Umbilical cord (tissue), 2 donors: ENCODE measurements at places on chromosomes 16 and 17.

DNA sequence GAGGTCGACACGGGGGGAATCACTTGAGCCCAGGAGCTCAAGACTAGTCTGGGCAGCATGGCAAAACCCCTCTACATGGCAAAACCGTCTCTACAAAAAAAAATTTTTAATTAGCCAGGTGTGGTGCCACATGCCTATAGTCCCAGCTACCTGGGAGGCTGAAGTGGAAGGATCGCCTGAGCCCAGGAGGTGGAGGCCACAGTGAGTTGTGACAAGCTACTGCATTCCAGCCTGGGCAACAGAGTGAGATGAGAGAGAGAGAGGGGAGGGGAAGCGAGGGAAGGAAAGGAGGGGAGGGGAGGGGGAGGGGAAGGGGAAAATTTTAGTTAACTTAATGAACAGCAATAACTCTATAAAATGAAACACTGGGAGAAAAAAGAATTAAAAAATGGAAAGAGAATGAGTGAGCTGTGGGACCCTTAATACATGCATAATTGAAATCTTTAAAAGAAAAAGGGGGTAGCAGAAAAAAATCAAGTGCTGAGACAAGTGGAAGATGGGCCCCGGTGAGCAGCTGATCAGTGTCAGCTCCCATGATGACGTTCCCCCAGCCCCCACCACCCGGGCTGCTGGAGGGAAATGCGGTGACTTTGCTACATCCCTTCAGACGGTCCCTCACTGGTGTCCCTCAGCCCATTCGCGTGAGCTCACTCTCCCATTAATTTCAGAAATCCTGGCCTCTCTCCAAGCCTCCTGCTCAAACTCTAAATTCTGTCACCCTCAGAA lies 2.7 kb downstream of the ASGR2 start:
- DNase-seq: no peak

DNA sequence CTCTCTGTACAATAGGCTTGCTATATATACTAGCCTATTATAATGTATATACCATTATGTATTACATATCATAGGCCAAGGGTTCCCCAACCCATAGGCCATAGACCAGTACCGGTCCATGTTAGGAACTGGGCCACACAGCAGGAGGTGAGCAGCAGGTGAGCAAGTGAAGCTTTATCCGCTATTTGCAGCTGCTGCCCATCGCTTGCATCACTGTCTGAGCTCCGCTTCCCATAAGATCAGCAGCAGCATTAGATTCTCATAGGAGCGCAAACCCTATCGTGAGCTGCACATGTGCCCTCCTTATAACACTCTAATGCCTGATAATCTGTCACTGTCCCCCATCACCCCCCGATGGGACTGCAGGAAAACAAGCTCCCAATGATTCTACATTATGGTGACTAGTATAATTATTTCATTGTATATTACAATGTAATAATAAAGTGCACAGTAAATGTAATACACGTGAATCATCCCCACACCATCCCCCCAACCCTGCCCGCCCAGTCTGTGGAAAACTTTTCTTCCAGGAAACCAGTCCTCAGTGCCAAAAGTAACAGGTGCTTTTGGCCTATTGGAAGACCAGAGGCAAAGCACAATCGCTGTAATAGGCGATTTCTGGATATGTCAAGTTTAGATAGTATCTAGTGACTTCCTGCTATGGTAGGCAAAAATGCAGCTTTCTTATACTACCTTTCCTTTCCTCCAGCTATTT lies 84.1 kb downstream of the MYH11 start:
- no peak for DNase-seq

DNA sequence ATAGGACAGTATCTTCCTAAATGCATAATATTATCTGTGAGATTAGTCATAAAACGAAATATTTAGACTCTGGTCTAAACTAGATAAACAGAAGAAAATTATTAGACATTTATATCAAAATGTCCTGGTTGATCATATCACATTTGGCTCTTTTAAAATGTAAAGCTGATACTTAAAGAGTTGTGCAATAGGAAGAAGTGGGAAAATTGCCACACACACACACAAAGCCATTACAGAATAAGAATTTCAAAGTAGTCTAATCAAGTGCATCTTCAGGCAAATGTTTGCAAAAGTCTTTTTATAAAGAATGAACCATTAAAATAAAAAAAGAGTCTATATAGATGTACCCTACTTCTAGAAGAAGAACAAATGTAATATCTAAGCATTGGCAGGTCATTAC lies 301.7 kb downstream of the KIF2B start:
- peak; percentile 9 for DNase-seq

DNA sequence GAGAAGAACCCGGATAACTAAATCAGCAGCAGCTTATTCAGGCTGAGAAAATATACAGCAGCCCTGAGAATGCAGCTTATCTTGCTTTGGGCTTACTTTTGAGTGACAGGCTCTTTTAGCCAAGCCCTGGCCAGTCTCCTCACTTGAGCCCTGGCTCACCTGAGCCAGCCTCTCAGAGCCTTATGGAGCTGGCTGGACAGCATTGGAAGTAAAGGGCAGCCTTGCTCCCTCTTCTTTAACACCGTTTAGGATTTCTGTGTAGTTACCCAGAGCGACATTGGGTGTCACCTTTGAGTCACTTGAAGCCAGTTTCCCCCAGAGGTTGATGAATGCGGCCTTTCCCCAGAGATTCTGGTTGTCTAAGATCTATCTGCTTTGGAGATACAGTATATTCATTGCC lies 7.7 kb upstream of the NPIPB2 start:
- peak; percentile 64 for DNase-seq

- DNase-seq: no peak
Measured at GRCh38 chr16:16108759-16109158, 114.5 kb downstream of the ABCC6 start.

GRCh38 chr17:64315032-64315490 lies 52.0 kb upstream of the TEX2 start:
- DNase-seq: peak; percentile 50

DNA sequence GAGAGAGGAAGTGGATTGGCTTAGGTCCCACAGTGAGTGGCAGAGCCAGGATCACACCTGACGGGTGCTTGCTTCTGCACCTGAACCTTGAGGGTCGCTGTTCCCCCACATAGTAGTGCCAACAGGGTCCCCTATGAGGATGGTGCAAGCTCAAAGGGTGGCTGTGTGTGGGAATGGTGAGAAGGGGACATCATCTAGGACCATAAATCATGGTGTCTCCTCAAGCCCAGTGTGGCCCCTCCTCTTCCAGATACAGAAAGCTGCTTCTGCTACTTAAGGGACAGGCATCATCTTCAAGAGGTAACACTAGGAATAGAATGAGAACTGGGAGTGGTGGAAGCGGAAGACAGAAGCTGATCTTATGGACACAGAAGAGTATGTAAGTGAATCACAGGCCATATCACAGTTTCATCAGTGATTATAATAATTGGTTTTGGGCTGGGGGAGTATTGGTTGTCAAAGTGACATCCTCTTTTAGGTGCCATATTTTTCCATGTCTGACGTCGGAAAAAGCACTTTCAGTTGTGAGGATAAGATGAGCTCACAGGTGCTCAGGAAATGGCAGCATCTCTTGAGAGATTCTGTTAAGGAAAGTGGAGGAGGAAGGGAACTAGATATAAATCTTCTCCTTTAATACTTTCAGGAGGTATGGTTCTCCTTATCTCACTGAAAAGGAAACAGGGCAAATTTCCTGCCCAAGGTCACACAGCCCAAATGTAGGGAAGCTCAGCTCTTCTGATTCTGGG lies 83.2 kb upstream of the HNF1B start:
- DNase-seq: no peak

- DNase-seq: no peak
Measured at GRCh38 chr16:79628501-79628975, 28.0 kb upstream of the MAF start.

GRCh38 chr17:78873519-78874340 lies 29.3 kb downstream of the CEP295NL start:
- no peak for DNase-seq

- no peak for DNase-seq
Measured at GRCh38 chr17:67477687-67478086, 100.6 kb downstream of the PITPNC1 start.

- no peak for DNase-seq
Measured at GRCh38 chr16:23140107-23140506, 9.1 kb downstream of the USP31 start.

DNA sequence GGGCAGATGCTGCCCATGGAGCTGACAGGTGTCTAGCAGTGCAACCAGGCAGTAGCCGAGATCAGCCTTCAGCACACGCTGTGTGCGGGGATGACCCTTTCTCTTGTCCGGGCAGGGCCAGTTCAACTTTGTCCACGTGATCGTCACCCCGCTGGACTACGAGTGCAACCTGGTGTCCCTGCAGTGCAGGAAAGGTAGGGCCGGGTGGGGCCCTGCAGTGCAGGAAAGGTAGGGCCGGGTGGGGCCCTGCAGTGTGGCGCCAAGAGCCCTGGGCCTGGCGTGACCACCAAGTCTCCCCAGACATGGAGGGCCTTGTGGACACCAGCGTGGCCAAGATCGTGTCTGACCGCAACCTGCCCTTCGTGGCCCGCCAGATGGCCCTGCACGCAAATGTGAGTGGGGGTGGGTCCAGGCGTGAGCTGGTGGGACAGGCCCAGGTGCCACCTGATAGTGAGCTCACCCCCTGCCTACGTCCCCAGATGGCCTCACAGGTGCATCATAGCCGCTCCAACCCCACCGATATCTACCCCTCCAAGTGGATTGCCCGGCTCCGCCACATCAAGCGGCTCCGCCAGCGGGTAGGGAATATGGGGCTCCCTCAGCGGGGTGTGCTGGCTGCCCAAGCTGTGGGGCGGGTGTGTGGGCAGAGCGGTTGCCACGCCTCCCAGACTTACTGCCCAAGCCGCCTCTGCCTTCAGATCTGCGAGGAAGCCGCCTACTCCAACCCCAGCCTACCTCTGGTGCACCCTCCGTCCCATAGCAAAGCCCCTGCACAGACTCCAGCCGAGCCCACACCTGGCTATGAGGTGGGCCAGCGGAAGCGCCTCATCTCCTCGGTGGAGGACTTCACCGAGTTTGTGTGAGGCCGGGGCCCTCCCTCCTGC lies 40.2 kb downstream of the TSC2 start:
- no peak for DNase-seq

GRCh38 chr17:38796451-38797157 lies 2.8 kb downstream of the PIP4K2B start:
- no peak for DNase-seq

GRCh38 chr16:17011712-17012111 lies 459.0 kb downstream of the XYLT1 start:
- DNase-seq: no peak

- peak; percentile 95 for DNase-seq
Measured at GRCh38 chr16:3696425-3697218, 20.7 kb downstream of the TRAP1 start.

GRCh38 chr17:1529863-1530262 lies 13.5 kb upstream of the INPP5K start:
- no peak for DNase-seq

DNA sequence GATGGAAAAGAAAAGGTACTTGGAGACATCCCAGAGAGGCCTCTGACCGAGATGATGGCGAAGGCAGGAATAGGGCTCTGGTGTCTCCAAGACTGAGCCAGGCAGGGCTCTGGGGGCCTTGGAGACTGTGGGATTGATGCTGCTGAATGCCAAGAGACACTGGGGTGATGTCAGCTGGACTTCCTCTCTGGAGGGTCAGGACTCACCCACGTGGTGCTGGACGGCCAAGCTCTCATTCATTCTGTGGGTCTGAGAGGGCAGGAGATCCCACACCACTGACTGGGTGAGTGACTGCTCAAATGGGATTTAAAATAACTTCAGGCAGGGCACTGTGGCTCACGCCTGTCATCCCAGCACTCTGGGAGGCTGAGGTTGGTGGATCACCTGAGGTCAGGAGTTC lies 64.8 kb downstream of the NT5M start:
- DNase-seq: no peak

GRCh38 chr17:48153691-48154358 lies 46.3 kb downstream of the SNX11 start:
- DNase-seq: peak; percentile 30

DNA sequence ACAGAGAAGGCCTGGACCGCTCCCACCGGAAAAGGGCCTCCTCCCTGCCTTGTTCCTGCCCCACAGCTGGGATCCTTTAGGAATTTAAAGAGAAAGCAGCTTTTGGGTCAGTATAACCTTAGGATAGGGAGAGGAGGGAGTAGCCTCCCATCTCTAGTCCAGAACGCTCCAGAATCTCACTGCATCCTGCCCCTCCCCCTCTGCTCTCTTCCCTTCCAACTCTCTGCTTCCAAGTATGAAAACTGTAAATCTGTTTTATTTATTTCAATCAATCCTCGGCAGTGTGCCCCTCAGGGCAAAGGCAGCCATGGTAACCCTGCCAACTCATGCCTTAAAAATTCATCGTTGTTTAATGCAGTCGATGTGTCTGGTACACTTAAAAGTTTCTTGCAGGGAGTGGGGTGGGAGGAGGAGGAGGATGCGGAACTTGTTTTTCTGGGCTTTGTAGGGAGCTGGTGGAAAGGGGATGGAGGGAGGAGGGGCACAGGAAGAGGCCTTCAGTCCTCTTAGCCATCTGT lies 21.2 kb upstream of the MTSS2 start:
- DNase-seq: peak; percentile 91

DNA sequence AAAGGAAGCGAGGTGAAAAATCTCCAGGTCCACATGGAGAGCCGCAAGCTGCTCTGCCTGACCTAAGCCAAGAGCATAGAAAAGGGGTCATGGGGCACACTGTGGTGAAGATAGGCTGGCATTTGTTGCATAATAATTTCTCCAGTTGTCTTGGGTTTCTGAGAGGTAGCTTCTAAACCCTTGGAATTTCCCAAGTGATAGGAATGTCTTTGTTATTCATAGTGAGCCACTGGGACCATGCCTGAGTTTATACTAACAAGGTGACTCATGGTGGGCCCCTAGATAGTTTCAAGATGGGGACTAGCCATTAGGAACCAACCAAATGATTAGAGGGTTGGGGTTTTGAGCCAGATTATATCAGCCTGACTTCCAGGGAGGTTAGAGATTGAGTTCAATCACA lies 25.6 kb downstream of the SOST start:
- DNase-seq: no peak

GRCh38 chr16:8847145-8847544 lies 21.7 kb downstream of the CARHSP1 start:
- DNase-seq: no peak

DNA sequence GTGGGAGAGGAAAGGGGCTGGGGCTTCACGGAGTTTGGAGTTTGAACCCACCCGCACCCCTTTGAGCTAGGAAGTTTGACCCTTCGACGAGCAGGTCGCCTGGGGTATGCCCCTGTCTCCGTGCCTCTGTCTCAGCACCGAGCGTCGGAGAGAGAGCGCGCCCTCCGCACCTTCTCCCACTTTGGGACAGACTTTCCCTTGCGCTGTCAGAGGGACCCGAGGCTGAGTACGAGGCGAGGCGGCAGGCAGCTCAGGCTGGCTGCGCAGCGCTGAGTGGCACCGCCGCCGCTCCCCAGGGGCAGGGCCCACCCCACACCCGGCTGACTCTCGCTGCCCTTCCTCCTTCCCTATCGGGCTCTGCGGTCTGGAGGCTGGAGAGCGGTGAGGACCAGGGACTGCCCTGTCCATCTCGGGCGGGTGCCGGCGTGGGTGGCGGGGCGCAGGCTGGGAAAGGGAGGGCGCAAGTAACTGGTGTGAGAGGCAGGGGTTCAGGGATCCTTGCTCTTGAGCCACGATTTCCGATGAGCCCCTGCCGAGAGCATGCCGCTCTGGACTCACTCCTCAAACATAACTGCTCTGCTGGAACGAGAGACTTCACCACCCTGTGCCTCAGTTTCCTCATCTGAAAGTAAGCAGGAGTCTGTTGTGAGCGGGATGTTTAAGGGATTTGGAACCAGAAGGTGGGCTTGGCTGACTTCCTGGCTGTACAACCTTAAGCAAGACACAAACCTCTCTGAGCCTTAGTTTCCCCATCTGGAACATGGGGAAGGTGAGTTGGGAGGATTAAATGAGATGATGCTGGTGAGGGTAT lies 981 bp downstream of the BEAN1 start:
- no peak for DNase-seq

- no peak for DNase-seq
Measured at GRCh38 chr17:50196036-50196435, 5.4 kb downstream of the COL1A1 start.

- no peak for DNase-seq
Measured at GRCh38 chr16:77596261-77596660, 126.1 kb upstream of the NUDT7 start.
